ENCODE measurements at places on chromosomes 6 and 20.

DNA sequence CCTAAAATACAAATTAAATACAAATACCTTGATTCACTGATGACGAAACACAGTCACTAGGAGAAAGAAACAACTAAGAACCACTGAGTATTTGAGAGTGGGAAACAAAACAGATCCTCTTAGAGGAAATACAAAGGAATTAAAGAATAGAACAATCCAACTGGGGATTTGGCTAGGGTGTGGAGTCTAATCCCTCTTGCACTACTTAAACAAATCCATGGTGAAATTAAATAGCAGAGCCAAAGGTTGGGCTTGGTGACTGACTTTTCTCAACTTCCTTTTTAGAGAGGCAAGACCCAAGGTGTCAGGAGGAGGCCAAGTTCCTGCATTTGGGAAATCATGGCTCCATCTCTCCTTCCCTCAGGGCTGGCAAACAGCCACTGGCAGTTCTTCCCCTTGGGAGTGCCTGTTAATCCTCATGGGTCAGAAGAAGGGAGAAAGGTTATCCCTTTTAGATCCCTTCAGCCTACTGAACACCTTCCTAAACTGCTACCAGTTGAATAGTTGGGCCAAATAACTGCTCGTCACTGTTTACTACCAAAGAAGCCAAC is 101.2 kb upstream of the TRAF3IP2 start:
- DNase-seq = no peak

- DNase-seq = no peak
Measured at GRCh38 chr6:31287619-31288018, 15.7 kb upstream of the HLA-C start.

DNA sequence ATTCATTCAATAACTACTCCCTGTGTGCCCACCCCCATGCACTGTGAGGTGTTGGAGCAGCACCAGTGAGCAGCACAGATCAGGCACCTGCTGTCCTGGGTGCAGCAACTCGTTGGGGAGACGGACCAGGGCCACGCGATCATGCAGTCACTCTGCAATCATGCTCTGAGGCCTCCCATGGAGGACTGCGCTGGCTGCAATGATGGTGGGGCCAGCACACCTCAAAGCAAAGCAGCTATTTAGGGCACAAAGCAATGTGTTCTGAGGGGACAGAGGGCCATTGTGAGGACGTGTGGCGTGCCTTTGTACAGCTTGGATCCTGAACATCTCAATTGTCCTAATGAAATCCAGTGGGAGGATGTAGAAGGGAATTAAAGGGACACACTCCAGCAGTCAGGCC is 41.0 kb upstream of the MPC1 start:
- no peak for DNase-seq

DNA sequence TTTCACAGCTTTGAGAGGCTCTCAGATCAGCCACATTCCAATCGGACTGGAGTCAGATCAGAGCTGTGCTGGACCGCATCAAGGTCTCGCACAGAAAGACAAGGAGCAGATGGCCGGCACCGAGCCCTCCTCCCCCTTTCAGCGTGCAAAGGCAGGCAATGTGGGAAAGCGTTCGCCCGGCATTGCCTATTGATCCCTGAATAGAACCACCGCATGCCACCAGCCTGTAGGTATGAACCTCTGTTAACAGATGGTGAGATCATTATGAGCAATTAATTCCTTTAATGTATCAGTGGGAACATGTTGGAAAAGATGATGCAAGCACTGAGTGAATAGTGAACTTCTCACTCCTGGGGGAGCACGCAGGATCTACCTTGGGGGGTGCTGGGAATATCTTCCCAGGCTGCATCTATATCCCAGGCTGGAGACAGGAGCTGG is 117.5 kb upstream of the ID4 start:
- no peak for DNase-seq

GRCh38 chr6:110285306-110286060 is 72.7 kb downstream of the METTL24 start:
- DNase-seq = no peak

DNA sequence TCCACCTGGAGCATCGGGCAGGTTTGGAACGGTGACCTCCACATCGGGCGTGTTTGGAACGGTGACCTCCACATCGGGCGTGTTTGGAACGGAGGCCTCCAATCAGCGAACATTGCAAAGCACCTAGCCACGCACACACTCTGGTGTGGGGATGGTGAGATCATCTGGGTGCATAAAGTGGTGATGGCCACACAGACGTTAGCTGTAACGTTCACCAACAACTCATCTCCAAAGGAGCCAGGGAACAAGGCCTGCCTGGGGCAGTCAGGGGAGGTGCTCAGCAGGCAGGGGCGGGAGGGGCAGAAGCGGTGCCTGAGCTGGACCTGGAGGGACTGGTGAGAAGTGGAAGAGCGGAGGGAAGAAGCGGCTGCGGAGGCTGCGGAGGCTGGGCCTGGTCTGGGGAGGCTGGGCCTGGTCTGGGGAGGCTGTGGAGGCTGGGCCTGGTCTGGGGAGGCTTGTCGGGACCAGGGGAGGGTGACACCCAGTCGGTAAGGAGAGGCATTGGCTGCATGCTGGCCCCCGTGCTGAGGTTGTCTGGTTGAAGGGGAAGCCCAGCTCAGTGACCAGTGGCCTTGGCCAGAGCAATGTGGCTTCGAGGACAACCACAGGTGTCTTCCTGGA is 89.9 kb downstream of the PSMB1 start:
- no peak for DNase-seq
